A172 (cell line): ENCODE measurements at places on chromosomes 6 and 20.

DNA sequence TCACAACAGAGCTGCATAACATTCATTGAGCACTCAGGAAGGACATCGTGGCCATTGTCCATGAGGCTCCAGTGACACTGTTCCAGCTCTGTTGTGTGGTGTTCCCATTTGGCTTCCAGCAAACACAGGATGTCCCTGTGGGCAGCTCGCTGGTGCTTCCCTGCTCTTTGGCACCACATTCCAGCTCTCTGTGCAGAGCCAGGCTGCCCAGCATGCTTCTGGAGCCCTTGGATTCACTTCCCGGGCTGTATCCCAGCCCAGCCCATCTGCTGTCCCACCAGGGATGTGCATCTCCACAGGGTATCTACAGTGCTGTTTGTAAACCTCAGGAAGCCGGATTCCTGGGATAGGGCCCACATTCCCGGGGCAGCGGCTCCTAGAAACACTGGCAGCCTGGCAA is 57.2 kb downstream of the CTCFL start:
- no peak for DNase-seq

GRCh38 chr20:16028923-16029322 is 544.3 kb downstream of the KIF16B start:
- no peak for DNase-seq

DNA sequence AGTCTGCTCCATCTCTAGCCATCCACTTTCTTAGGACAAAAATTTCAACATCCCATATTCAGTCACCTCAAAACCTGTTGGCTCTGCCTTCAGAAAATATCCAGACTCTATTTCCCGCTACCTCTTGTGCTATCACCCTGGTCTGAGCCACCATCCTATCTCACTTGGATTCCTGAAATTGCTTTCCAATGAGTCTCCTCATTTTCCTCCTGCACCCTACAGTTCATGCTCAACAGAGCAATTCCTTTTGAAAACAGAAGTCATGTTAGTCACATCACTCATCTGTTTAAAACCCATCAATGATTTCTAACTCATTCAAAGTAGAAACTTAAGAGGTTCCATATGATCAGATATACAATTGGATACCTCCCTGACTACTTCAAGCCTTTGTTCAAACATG is 229.9 kb downstream of the ADGRG6 start:
- peak; percentile 35 for DNase-seq

- DNase-seq = no peak
Measured at GRCh38 chr6:26520237-26520849, 17.8 kb upstream of the HMGN4 start.

- no peak for DNase-seq
Measured at GRCh38 chr6:143957679-143958274, 50.3 kb downstream of the PLAGL1 start.

GRCh38 chr6:28433119-28433518 is 10.2 kb downstream of the ZSCAN23 start:
- DNase-seq = no peak

DNA sequence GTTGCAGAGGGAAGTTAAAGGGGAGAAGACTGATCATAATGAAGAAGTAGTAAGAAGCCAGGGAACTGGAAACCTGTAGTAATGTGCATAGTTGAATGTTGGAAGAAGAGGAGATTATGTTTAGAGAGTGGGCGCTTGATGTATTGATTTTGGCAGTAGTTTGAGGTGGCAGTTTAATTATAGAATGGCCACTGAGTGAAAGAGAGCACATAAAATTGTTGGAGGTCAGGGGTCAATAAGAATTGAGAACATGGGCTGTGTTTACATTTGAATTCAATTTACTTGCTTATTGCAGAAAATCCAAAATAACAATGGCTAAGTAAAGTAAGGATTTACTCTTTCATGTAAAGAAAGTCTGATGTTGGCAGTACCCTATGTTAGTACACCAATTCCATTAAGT is 15.7 kb downstream of the VTA1 start:
- no peak for DNase-seq

DNA sequence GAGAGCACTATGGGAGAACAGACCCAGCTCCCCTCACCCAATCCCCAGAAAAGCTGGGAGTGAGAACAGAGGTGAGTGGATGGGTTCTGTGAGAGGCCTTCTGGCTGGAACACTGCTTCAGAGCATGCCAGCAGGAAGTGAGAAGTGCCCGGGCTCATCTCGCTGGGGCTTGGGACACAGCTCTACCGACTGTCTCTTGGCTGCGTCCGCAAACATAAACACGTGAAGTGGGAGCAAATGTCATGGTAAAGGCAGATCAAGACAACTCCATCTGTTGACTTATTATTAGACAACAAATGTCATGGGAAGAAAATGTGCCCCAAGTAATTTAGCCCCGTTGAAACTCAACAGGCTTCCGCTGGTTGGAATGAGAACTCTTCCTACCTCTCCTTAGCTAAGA is 25.9 kb downstream of the GNAS-AS1 start:
- DNase-seq = no peak

GRCh38 chr20:59779656-59780380 is 153.6 kb downstream of the SYCP2 start:
- DNase-seq = no peak

DNA sequence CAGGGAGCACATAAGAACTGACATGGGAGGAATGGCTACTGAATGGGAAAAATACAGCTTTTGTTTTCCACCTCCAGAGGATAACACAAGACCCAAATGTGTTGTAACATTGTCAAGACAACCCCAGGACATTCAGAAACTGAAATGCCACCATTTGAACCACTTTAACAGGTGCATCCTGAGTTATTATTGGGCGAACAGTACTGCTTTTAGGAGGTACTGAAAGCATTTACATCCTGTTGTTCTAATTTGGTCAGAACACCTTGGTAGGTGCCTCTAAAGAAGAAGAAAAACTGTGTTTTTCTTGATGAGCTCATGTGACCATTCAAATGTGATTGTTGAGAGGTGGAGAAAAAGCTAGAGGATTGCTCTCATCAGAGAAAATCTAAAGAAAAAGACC is 6.4 kb upstream of the TXNDC5 start:
- no peak for DNase-seq

- DNase-seq = no peak
Measured at GRCh38 chr6:108748055-108748454, 100.2 kb upstream of the ARMC2 start.

DNA sequence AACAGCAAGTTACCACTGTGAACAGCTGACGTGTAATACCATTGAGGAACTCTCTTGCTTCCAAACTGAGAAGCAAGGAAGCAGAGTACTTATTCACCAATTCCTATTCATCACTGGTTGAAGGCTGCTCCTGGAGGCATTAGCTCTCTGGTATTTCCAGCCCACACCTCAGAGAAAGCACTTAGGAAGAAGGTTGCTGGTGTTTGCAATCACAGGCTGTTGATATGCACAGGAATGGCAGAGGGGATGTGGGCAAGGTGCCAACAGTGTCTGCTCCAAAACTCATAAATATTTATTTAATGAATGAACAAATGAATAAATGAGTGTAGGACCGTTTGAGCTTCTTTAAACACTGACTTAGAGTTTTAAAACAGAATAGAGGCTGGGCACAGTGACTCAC is 6.9 kb upstream of the RRBP1 start:
- DNase-seq = no peak

- no peak for DNase-seq
Measured at GRCh38 chr6:87637106-87637505, 47.2 kb downstream of the ORC3 start.

DNA sequence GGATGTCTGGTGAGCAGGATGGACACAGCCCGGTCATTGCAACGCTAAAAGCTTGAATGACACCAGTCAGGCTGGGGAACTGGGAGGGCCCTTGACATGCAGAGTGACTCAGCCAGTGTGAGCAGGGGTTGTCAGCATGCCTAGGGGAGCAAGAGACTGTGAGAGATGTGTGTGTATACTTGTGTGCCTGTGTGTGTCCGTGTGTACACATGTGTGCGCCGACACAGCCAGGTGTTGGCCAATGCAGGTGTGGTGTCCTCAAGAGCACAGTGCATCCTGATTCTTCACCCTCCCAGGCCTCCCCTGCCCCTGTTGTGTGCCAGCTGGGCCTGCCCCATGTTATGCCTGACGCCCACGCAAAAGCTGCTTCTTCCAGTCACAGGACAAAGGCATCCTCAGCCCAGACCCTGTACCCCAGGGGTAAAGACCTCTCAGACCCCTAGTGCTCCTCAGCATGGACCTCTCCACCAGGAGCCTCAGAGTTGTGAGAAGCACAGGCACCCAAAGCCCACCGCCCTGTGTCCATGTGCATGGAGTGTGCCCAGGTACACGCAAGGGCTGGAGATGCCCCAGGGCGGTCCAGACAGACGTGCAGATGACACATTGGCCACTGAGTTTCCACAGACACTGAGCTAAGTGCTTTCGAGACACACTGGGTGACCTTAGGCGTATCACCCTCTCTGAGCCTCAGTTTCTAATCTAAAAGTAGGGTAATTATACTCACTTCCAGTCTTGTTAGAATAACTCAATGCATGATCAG is 16.6 kb downstream of the NRSN2 start:
- no peak for DNase-seq

- DNase-seq = no peak
Measured at GRCh38 chr20:42340368-42340767, 722.2 kb upstream of the CHD6 start.

- DNase-seq = no peak
Measured at GRCh38 chr6:1786455-1787453, 177.0 kb downstream of the FOXC1 start.

GRCh38 chr6:44072452-44072958 is 54.7 kb downstream of the MRPL14 start:
- DNase-seq = no peak

DNA sequence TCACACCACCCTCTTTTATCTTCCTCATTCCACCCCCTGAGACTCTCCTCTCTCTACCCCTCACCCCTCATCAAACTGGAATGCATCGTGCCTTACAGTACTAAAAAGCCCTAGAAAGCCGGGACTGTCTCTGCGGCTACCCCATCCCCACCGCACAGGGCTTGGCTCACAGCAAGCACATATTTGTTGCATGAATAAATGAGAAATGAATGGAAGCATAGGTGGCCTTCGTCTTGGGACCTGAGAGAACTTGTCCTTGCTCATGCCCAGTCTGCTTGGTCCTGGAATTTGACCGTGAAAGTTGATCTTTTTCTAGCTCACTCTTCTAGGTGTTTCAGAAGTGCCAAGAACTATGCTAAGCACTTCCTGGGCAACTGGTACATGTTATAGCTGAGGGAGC is 53.3 kb downstream of the APCDD1L start:
- no peak for DNase-seq

DNA sequence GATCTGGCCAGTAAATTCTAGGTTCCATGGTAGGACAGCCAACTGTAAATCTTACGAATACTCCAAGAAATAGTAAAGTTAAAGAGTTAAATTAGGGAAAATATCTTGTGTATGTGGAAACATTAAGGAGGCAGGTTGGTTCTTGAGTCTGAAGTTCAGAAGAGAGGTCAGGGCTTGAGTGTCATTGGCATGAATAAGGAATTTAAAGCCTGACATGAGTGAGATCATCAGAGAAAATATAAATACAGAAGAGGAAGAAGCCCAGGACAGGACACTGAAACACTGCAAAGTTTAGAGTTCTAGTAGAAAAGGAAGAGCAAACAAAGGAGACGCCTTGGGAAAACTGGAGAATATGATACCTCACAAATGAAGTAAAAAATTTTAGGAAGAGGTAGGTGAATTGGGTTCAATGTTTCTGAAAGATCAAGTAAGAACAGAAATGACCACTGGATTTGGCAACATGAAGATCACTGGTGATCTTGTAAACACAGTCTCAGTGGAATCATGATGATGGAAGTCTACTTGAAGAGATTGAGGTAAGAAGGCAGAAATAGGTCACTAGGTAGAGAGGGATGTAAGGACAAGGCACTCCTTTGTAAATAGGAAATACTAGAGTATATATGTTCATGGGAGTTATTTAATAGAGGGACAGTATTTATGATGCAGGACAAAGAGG is 41.6 kb upstream of the SYNCRIP start:
- no peak for DNase-seq

DNA sequence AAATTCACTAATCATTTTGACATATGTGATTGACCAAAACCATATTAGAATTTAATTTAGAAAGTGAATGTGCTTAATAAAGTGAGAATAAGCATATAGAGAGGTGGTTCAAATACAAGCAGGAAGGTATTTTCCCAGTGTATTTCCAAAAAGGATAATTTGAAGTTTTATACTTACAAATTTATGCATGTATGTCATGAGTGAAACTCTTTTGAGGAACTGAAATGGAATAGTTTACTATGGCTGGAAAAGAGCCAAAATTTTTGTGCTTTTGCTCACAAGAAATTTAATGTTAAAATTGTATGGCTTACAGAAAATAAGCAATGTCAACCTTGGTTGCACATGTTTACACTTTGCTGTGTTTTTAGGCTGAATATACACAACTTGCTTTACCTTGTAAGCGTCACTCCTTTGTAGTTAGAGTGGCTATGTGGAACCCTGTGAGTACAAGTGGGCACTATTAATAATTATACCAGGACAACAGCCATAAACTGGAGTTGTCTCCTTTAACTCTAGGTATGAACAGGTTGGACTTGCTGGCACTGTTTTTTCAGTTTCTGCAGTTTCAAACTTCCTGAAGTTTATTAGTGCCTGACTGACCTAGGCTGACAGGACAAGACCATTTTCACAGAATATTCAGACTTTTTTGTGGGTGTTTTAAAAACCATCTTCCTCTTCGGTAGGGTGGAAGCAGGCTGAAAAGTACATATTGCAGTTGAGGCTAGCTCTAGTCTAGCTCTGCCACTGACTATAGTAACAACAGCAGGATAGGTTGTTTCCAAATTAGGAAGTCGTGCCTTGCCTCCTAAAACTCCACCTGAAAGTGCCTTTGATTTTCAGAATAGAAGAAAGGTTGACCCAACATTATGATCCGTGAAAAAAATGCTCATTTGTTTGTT is 6.0 kb downstream of the AFDN start:
- no peak for DNase-seq

- no peak for DNase-seq
Measured at GRCh38 chr6:105941621-105942412, 144.3 kb upstream of the PRDM1 start.

GRCh38 chr6:38077488-38078030 is 258.0 kb downstream of the ZFAND3 start:
- DNase-seq = no peak

DNA sequence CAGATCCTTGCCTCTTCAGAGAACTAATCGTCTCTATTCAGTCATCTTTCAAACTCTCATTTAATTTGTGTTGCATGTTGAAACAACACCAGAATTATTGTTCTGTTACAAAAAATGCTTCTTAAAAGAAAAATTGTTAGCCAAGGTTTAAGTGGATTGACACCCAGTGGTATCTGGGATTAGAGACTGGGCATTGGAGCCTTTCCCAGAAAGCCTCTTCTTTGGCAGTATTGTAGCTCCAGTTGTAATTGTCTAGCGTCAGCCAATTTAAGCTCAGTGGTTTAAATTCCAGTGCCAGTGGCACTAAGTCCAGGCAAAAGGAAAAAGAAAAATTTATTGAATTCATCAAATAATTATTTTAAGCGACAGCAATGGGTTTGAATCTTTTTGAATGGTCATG is 801 bp downstream of the CCDC28A start:
- DNase-seq = no peak

DNA sequence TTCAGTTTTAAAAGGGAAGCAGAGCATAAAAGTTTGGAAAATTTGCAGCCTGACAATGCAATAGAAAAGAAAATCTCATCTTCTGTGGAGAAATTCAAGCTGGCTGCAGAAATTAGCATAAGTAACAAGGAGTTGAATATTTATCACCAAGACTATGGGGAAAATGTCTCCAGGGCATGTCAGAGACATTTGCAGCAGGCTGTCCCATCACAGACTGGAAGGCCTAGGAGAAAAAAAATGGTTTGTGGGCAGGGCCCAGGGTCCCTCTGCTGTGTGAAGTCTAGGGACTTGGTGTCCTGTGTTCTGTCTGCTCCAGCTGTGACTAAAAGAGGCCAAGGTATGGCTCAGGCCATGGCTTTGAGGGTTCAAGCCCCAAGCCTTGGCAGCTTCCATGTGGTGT is 8.1 kb upstream of the LAMA2 start:
- DNase-seq = no peak
